ENCODE measurements at places on chromosomes 3 and 15.

DNA sequence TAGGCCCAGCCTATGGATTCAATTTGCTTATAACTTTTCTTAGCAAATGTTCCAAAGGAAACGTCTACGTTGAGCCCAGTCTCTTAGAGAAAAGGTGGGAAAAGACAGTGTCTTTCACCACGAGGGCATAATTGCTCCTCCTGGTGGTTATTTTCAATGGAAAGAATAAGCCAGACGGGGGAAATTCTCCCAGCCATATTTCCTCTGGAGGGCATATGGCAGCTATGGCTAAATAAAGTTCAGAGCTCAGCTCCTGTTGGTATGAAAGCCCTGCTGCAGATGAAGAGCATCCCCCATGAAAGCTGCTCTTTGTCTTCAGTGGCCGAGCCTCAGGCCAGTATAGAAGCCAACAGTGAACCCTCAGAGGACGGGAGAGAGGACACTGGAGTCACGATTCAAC is 297.9 kb downstream of the RYR3 start:
- no peak for DNase-seq

GRCh38 chr15:56767315-56767714 is 34.0 kb upstream of the ZNF280D start:
- DNase-seq: no peak

GRCh38 chr3:133428552-133428951 is 28.7 kb downstream of the BFSP2 start:
- no peak for DNase-seq

- no peak for DNase-seq
Observed at GRCh38 chr15:40439960-40440742, 602 bp upstream of the BAHD1 start.

GRCh38 chr3:160330109-160330508 is 68.9 kb downstream of the IFT80 start:
- DNase-seq: no peak

DNA sequence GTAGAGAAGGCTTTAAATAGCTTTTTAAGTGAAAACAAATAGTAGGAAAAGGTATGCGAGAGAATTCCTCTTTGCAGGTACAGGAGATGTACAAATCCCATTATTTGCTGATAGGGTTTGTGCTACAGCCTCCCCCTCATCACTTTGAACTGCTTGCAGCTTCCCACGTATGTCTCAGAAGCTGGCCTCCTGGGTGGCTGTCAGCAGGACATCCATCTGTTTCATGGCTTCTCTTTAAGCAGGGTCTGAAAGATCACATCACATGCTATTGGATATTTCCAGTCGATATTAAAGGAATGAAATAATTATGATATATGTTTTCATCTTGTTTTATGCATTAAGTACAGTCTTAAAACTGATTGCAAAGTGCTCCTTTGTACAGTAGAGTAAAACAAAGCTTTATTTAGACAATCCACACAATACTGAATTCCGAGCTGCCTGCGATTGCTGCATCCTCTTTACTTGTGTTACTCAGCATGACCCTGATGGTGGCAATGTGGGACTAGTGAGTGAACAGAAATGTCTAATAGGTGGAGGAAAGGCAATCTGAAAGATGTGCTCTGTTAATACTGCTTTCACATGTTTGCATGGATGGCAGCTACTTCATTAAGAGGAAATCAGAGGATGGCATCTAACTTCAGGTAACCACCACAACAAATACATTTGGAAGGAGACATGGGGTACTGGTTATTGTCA is 930.6 kb upstream of the SEMA6D start:
- DNase-seq: no peak

GRCh38 chr3:51332156-51332555 is 52.9 kb upstream of the MANF start:
- DNase-seq: no peak

DNA sequence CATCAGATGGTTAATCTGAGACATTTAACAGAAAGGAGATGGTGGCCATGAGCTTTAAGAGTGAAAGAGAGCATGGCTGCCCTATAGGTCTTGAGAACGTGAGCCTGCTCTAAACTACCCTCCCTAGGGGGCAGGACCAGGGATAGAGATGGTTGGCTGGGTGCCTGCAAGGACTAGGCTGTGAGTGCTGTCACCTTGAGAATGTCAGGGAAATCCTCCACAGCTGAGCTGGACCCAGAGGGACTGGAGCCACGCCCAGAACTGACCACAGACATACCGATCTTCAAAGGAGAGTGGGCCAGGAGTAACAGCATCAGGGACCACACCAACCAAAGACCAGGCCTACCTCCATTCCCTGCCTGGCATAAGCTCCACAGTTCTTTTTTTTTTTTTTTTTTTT is 53.6 kb upstream of the UBE2E1 start:
- DNase-seq: no peak

DNA sequence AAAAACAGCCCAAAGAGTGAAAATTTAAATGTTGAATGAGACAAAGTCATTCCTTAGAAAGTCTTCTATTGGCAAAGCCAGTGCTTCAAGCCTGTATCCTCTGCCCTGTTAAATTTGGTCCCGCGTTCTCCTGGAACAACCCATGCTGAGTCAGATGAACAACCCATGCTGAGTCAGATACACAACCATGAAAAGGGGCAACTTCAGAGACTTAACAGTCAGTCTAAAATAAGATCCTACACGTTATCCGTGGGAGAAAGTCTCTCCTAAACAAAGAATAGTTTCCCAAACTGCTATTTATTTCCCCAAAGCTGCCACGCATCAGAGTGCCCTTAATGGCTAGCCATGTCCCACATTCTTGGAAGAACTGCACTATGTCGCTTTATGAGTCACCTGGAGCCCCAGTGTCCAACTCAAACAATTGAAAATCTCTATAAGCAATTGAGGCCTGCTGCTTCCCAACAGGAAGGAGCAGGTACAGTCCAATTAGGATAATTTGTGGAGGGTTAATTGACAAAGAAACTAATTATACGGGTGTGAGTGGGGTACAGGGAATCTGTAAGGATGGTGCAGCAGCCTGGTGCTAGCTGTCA is 66.1 kb downstream of the WHAMM start:
- DNase-seq: no peak

Data from muscle of arm (tissue), 14 donors.